GOT3 (cell line): ENCODE measurements at places on chromosomes 16 and 17.

DNA sequence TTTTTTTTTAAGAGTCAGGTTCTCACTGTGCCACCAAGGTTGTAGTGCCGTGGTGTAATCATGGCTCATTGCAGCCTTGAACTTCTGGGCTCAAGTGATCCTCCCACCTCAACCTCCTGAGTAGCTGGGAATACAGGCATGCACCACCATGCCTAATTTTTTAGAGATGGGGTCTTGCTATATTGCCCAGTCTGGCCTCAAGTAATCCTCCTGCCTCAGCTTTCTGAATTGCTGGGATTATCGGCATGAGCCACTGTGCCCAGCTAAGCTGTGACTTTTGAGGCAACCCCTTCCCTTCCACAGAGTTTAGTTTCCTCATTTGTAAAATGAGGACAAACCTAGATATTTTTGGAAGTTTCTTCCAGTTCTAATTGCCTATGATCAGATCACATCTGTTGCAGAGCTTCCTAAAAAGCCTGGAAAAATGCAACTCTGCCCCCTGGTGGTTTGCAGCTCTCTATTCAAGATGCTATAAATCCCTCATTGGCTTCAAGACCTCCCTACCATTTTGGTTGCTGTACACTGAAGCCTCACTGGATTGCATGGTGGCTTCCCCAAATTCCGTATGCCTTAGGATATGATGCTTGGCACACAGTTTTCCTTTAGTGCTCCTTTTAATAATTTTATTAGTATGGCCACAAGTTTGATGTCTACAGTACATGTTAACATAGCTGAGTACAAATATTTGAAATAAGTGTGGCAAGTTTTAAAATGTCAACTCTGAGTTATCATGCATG, 19.3 kb downstream of the GDE1 start:
- DNase-seq, result no peak

- no peak for DNase-seq
These were observed 1.8 kb downstream of the NLRP1 start for GRCh38 chr17:5582209-5583185.

GRCh38 chr17:50538549-50539410, 6.2 kb downstream of the EPN3 start:
- no peak for DNase-seq

DNA sequence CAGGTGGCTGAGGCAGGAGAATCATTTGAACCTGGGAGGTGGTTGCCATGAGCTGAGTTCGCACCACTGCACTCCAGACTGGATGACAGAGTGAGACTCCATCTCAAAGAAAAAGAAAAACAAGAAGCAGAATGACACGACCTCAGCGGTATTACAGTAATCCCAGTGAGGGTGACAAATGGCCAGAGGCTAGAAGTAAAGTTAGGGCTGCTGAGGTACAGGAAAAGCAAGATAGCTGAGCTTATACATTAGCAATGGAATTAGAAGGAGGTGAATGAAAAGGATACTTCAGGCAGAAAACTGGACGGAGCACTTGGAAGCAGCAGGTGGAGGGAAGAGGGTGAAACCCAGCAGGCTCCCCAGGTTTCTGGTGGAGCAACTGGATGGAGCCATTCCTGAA, 26.1 kb upstream of the AMZ2 start:
- DNase-seq, result no peak

DNA sequence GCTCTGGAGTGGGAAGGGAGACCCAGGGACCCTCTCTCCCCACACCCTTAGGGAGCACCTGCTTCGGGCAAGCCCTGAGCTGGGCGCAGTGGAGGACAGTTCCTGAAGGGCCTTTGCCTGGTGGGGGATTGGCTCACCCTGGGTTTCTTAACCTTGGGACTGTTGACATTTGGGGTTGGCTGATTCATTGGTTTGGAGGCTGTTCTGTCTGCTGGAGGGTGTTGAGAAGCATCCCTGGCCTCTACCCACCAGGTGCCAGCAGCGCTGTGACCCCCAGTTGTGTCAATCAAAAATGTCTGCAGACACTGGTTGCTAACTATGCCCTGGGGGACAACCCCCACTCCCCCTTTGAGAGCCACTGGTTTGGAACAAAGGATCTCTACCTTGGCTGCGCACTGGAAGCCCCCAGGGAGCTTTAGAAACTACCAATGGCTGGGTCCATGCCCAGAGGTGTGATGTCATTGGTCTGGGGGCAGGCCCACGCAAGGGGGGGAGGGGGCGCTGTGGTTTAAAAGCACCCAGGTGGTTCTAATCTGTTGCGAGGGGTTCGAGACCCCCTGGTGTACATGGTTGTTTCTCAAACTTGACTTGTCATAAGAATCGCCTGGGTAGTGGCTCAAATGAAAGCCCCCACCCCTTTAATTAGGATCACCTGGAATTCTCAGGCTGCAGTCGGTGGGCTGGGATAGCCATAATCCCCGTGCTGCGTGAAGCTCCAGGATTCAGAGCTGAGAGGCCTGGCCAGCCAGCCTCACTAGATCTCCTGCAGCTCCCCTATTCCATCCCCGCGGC, 151.9 kb upstream of the GSE1 start:
- no peak for DNase-seq

DNA sequence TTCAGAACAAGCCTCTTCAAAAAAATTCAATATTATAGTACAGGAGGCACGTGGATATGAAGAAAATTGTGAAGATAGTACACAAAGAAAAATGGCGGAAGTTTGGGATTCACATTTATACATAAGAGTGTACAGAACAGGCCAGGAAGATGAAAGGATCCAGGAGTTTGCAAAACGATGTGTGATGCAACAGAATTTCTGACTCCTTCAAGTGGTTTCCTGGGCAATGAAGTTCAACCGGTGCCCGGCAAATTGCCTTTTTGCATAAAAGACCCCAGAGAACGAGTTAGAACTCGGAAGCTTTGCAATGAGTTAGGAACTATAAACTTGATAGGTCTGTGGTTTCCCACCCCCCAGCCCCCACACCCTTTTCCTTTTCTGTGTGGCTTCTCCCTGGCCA, 189.1 kb downstream of the SALL1 start:
- DNase-seq, result no peak

GRCh38 chr16:82181461-82182185, 11.6 kb upstream of the MPHOSPH6 start:
- DNase-seq, result no peak

GRCh38 chr17:77206158-77206956, 65.6 kb downstream of the SEC14L1 start:
- DNase-seq, result no peak

GRCh38 chr17:55434721-55435120, 13.1 kb upstream of the MMD start:
- no peak for DNase-seq

DNA sequence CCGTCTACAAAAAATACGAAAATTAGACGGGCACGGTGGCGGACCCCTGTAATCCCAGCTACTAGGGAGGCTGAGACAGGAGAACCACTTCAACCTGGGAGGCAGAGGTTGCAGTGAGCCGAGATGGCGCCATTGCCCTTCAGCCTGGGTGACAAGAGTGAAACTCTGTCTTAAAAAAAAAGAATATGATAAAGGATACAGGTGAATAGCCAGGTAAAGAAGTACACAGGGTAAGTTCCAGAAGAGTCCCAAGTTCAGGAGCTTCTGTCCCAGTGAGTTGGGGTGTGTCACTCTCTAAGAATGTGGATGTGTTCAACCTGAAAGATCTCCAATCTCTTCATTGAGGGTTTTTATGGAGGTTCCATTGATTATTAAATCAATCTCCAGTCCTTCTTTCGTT, 6.8 kb downstream of the TMC5 start:
- no peak for DNase-seq
